Pancreas (tissue), 10 donors: ENCODE measurements at places on chromosomes 7 and 10.
A peak's percentile ranks its signal among the peaks of the same experiment; 100 is the strongest.

DNA sequence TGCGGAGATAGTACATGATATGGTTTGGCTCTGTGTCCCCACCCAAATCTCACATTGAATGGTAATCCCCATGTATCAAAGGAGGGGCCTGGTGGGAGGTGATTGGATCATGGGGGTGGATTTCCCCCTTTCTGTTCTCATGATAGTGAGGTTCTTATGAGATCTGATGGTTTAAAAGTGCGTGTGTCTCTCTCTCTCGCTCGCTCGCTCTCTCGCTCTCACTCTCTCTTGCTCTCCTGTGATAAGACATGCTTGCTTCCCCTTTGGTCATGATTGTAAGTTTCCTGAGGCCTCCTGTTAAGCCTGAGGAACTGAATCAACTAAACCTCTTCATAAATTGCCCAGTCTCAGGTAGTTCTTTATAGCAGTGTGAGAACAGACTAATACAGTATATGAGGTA lies 171.9 kb downstream of the NSUN6 start:
- H3K4me1 ChIP-seq, result no peaks in the 10 kb centered on the region
- no peak overlapping the region for H3K4me3 ChIP-seq
- no peak for DNase-seq
- H3K27me3 ChIP-seq, result no peaks in the 10 kb centered on the region
- H3K27ac ChIP-seq, result no peak overlapping the region
- H3K36me3 ChIP-seq, result no peaks in the 10 kb centered on the region

GRCh38 chr10:75663947-75664664 lies 232.7 kb downstream of the LRMDA start:
- no peaks in the 10 kb centered on the region for H3K36me3 ChIP-seq
- no peaks in the 10 kb centered on the region for H3K27me3 ChIP-seq
- DNase-seq, result peak; percentile 18
- H3K4me3 ChIP-seq, result no peak overlapping the region
- H3K27ac ChIP-seq, result no peak overlapping the region

DNA sequence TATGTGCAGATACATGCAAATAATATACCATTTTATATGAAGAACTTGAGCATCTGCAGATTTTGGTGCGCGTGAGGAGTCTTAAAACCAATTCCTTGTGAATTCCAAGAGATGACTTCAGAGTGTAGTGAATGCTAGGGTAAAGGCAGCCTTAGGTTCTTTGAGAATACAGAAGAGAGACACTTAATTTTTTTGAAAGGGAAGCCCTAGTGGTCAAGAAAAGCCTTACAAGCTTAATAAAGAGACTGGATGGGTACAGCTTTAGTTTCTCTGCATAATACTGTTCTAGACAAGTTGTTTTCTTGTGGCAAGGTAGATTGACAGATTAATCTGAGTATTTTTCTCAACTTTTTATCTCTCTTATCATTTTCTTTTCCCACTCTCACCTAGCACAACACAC lies 636.5 kb downstream of the DNAJB9 start:
- no peaks in the 10 kb centered on the region for H3K27me3 ChIP-seq
- H3K4me3 ChIP-seq, result no peak overlapping the region

DNA sequence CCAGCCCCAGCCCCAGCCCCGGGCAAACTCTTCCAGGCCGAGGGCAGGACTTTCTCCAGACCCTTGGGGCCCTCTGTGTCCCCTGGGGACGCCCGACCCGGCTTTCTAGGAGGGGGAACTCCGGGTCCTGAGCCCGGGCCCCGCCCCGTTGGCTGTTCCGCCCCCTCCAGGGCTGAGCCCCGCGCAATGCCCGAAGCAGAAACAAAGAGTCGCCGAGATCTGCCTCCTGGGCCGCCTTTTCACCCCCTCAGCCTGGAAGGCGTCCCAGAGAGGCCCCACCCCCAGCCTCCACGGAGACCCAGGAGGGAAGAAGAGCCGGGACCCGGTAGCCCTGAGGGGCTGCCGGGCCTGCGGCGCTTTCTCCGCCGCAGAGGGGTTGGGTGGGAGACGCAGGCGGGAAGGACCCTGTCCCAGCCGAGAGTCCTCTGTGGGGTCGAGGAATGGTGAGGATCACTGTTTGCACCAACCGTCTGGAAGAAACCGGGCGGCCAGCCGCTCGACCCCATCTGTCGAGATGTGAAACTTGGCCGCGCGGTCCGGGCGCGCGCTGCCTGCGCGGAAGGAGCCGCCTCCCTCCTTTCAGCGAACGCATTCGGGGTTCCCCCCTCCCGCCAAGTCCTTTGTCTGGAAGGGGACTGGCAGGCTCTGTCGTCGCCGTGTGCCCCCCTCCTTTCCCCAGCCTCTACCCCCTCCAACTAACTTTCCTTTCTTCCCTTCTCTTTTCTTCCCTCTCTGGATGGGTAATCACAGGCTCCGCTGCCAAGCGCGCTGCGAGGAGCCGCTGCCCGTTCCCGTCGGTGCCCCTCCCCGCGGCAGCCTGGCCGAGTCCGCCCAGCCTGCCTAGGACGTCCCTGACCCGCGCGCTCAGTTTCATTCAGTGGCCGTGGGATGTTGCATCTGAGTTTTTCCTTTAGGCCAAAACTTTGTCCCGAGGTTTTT lies 10.2 kb downstream of the EN2 start:
- DNase-seq, result peak; percentile 64
- no peak overlapping the region for H3K4me3 ChIP-seq
- H3K4me1 ChIP-seq, result peaks cover 5% of the 10 kb centered on the region
- H3K27ac ChIP-seq, result no peak overlapping the region

- H3K27ac ChIP-seq, result no peak overlapping the region
- no peak overlapping the region for H3K4me3 ChIP-seq
- no peaks in the 10 kb centered on the region for H3K27me3 ChIP-seq
- no peaks in the 10 kb centered on the region for H3K4me1 ChIP-seq
- no peaks in the 10 kb centered on the region for H3K36me3 ChIP-seq
Measured at GRCh38 chr10:82041018-82041417, 166.0 kb downstream of the NRG3 start.

- no peaks in the 10 kb centered on the region for H3K27me3 ChIP-seq
- H3K27ac ChIP-seq, result no peak overlapping the region
- no peak for DNase-seq
- no peaks in the 10 kb centered on the region for H3K36me3 ChIP-seq
- peaks cover 4% of the 10 kb centered on the region for H3K4me1 ChIP-seq
- H3K4me3 ChIP-seq, result peak overlapping the region; percentile 59
Measured at GRCh38 chr7:129225931-129226572, 1.2 kb downstream of the AHCYL2 start.

- H3K4me1 ChIP-seq, result no peaks in the 10 kb centered on the region
- H3K36me3 ChIP-seq, result no peaks in the 10 kb centered on the region
- no peaks in the 10 kb centered on the region for H3K27me3 ChIP-seq
- DNase-seq, result no peak
- no peak overlapping the region for H3K4me3 ChIP-seq
Measured at GRCh38 chr7:64359543-64359942, 45.8 kb downstream of the ZNF736 start.

DNA sequence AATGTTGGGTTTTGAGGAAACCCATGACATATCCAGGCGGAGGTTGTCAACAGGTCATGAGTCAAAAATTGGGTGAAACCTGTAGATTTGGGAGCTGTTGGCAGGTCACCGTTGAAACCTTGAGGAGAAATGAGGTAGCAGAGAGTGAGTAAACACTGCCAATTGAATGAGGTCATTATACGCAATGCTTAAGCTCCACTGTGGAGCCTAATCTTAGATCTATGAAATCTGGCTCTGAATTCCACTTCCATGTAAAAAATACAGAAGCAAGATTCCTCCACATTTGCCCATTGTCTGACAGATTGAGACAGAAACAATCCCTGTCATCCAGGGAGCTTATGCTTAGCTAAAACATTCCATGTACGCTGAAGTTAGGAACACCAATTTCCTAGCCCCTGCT lies 76.0 kb upstream of the IL6 start:
- H3K27ac ChIP-seq, result no peak overlapping the region
- no peaks in the 10 kb centered on the region for H3K27me3 ChIP-seq
- no peaks in the 10 kb centered on the region for H3K4me1 ChIP-seq
- DNase-seq, result no peak
- no peak overlapping the region for H3K4me3 ChIP-seq
